AG04449 (cell line): ENCODE measurements at places on chromosomes 11 and 22.

DNA sequence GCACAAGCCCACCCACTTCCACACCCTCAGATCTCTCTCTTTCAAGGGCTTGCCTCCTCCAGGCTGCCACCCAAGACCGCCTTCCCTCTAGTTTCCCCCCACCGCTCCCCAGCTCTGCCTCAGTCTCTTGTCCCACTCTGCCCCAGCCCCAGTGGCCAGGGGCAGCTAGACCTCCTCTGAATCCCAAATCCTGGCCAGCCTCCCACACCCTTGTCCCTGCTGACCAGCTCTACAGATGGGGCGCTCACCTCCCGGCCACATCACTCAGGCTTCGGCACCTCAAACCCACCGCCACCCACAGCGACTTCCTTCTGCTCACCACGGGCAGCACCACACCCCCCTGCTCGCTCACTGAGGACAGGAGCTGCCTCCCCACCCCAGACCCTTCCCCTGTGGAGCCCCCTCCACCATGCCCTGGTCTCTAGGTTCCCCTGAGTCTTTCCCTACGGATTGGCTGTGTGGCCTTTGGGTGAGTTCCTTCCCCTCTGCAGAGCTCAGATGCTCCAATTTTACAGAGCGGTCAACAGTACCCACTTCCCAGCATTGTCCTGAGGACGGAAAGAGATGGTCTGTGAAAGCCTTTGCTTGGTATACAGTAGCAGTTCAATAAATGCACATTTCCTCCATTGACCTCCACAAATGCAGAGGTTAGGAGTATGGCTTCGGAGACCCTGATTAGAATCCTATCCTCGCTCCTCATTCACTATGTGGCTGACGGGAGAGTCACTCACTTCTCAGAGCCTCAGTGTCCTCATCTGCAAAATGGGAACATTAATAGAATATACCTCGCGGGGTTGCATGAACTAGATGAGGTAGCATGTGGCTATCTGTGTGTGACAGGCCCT, 11.5 kb upstream of the SPI1 start:
- DNase-seq: no peak

DNA sequence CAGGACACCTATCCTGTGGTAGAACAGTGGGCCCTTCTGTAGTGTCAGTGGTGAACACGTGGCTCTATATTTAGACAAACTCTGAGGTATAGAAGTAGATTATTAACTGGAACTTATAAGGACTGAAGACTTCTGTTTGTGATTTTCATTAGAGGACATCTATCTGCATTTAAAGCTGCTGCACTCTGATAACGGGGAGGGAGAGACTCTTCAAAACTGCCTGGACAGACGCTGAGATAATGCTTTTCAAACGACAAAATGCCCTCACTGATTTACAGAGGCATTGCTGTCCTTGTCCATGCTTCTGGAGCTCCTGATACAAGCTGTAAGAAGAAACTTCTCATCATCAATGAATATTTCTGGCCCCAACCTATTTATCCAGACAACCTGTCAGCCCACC, 425.2 kb downstream of the OPCML start:
- DNase-seq: no peak

- peak; percentile 28 for DNase-seq
Measured at GRCh38 chr11:130945896-130946295, 29.6 kb upstream of the SNX19 start.

DNA sequence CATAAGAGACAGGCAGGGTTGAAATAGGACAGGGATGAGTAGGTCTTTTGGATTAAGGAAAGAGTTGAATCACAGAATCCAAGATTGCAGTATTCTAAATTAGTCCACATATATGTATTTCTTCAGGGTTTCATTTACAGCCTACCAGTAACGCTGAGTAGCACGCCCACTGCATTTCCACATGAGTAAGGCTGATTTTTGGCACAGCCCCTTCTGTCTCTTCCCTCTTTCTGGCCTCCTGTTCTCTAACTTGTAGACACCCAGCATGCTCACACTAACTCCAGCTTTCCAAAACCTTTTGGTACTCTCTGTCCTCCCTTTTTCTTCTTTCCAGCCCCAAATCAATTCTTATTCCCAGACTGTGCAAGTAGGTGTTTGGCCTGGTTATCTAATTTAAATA, 3.7 kb upstream of the SIK2 start:
- no peak for DNase-seq

DNA sequence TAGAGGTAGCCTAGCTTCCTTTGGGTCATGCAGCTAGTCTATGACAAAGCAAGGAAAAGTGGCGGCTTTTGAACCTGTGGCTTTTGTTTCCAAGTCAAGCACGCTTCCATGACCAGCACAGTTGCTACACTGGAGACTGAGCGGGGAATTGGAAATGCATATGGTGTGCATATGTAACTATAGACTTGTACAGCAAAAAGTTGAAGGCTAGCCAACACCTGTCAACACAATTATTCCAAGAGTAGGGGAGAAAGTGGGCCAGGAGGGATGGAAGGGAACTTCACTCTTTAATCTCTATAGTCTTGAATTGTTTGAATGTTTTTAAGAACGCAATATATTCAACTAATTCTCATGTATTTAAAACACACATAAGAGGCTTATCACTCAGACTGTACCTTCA, 218.5 kb upstream of the CADM1 start:
- no peak for DNase-seq

DNA sequence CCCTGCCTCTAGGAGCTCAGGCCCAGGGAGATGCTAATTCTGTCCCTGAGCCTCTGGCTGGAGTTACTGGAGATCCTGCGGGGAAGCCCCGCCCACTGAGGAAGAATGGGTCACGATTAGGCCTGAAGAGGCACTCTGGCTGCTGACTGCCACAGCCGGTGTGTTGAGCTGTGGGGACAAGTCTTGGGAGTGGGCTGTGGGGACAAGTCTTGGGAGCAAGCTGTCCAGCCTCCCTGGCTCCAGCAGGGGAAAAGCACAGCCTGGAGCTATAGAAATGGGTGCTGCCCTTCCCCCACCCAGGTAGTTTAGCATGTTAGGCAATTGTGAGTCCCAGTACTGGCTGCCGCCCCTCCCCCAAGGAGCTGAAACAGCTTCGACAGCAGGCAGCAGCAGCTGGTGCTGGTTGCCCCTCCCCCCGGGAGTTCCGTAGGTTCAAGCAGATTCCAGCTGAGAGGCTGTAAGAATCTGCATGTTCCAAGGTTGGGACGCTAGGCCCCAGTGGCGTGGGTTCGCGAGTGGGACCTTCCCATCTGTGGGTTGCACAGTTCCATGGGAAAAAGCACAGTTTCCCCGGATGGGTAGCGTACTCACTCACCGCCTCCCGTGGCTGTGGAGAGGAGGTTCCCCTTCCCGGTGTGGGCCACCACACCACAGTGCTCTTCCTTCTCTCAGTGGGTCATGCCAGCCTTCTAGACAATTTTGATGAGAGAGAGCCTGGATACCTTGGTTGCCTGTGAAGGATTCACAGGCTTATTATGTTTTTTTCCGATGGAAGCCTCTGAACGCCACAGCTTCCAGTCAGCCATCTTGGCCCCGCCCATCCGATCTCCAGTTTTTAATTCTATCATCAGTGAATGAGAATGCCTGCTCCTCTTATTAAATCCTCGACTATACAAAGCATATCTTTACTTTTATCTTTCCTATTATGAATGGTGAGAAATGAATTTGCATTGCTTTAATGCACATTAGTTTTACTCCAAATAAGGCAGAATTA, 61.5 kb downstream of the MSANTD4 start:
- no peak for DNase-seq
